ENCODE measurements at places on chromosomes 1 and 21.

DNA sequence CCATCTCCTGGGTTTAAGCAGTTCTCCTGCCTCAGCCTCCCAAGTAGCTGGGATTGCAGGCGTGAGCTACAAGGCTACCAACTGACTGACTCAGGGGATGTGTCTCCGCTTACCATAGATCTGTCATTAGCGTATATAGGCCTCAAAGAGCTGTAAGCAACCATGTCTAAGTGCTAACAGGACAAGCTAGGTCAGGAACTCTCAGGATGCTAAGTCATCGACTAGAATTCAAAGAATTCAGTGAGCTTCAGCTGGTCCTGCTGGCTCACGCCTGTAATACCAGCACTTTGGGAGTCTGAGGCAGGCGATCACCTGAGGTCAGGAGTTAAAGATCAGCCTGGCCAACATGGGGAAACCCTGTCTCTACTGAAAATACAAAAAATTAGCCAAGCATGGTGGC lies 29.5 kb downstream of the CAPN2 start:
- DNase-seq: no peak

DNA sequence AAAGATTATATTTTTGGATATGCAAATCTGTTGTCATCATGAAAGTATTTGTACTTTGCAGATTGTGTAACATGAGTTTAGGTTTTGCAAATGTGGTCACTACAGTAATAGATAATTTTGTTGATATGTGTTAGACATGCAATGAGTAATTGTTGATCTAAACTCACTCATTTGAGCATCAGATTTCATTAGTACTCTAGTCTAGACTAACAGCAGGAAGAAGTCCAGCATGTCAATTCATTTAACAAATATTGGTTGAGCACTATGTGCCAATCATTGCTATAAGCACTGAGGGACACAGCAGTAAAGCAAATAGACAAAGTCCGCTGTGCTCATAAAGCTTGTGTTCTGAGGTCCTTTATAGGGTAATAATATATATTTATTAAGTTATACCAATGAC lies 350.0 kb downstream of the USP25 start:
- no peak for DNase-seq

- DNase-seq: no peak
Observed at GRCh38 chr1:204288021-204288588, 71.6 kb downstream of the PLEKHA6 start.

- DNase-seq: no peak
Observed at GRCh38 chr1:94379615-94380014, 38.6 kb upstream of the ABCD3 start.

DNA sequence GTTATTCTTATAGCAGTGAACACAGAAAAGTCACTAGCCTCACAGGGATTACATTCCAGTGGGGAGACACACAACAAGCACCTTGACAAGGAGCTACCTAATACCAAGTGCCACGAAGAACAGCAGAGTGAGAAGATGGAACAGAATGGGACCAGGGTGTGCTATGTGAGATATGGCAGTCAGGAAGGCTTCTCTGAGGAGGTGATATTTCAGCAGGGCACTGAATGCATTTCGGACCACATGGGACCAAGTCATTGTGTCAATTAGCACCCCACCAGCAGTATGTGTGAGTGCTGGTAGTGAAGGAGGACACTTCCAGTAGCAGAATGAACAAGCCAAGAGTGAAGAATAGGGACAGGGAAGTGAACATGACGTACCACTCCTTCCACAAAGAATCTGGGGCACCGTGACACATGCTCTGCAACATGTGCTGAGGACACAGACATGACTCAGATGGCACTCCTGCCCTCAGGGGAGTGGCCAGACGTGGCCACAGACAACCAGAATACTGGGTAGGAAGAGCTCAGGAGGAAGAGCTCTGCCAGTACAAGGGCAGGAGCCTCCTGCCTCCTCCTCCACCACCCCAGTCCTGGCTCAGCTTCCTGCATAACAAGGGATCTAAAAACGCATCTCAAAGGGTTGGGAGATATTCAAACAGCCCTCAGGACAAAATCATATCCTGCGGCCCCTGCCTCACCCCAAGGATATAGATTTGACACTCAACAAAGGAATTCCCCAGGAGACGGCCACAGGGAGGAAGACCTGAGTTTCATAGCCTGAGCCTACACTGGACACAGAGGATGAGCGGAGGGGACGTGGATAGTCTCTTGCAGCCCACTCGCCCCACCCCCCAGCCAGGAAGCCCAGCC lies 102.5 kb downstream of the TRABD2B start:
- DNase-seq: no peak

- no peak for DNase-seq
Observed at GRCh38 chr1:24996983-24997893, 67.2 kb upstream of the RUNX3 start.

- no peak for DNase-seq
Observed at GRCh38 chr1:50973875-50974617, 4.0 kb downstream of the CDKN2C start.

DNA sequence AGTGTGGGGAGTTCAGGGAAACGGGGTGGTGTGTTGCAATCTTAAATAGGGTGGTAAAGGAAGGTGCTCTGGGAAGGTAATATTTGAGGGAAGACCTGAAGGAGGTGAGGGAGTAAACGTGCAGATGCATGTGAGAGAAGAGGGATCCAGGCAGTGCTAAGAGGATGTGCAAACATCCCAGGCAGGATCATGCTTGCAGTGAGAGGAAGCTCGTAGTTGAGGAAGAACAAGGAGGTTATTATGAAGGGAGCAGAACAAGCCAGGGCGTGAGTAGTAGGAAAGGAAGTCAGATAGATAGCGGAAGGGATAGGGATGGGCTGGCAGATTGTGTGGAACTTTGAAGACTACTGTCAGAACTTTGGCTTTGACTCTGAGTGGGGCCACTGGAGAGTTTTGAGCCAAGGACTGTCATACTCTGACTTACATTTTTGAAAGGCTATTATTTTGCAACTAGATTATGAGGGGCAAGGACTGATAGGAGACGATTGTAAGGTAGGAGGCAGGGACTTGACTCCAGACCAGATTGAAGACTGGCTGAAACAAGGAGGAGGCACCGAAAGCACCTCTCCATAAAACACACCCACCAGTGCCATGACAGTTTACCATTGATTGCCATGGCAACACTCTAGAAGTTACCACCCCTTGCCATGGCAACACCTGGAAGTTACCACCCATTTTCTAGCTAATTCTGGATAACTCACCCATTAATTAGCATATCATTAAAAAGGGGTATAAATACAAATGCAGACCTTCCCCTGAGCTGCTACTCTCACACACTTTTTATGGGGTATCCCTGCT lies 67.0 kb downstream of the XCL2 start:
- DNase-seq: no peak

DNA sequence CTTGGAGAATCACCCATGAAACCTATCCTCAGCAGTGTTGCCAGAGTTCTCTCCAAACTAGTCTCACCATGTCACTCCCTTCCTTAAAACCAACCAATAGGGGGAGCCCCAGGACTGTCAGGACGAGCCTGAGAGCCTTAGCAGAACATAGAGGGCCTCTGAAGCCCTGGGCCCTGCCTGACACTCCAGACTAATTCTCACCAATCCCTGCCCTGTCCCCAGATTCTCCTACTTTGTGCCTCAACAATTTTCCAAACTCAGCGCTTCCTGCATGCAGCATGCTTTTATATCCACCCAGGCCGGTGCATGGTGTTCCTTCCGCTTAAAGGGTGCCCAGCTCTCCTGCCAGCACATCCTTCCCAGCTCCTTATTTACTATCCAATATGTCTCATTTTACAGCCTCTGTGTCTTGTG lies 42.7 kb downstream of the HSD3B1 start:
- peak; percentile 72 for DNase-seq

DNA sequence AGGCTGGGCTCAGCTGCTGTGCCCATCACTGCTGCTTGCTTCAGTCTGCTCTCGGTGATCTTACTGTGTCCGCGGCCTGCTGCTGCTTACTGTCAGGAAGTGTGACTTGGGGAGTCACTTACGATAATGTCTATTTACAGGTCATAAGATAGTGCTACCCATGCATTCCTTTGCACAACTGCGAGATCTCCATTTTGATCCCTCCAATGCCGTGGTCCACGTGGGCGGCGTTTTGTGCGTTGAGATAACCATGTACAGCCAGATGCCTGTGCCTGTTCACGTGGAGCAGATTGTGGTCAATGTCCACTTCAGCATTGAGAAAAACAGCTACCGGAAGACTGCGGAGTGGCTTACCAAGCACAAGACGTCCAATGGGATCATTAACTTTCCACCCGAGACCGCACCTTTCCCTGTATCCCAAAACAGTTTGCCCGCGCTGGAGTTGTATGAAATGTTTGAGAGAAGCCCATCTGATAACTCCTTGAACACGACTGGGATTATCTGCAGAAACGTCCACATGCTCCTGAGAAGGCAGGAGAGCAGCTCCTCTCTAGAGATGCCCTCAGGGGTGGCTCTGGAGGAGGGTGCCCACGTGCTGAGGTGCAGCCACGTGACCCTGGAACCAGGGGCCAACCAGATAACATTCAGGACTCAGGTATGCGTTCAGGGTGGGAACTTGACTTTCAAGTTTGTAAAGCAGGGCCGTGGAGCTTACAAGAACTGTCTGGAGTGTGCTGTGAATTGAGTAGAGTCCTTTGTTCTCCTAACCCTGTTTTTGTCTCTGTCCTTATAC lies 24.4 kb upstream of the PWP2 start:
- no peak for DNase-seq

DNA sequence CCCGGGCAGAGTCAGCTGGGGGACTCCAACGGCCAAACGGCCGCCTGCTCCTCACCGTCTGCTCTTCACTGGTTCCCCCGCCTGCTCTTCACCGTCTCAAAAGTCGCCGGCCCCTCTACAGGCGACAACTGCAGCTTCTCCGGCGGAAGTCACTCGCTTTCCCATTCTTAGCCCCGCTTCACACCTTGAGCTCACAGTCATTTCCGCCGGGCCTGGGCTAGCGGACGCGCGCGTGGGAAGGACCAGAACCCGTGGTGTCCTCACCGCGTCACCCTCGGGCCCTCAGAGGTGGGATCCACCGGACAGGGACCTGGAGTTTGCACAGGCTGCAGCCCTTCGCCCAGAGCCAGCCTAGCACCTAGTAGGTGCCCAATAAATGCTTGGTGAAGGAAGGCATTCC lies 27.9 kb upstream of the HJV start:
- no peak for DNase-seq

DNA sequence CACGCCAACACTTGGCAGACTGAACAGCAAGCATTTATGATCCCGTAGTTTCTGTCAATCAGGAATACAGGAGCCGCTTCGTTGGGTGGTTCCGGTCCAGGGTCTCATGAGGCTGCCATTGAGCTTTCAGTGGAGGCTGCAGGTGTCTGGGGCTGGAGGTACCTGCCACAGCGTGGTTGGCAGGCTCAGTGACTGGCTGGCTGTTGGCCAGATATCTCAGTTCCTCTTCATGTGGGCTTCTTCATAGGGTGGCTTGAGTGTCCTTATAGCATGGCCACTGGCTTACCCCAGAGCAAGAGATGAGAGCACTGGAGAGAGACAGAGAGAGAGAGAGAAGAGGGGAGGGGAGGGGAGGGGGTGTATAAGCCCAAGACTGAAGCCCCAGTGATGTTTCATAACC lies 29.3 kb downstream of the PIK3CD start:
- no peak for DNase-seq

- no peak for DNase-seq
Observed at GRCh38 chr21:37193676-37194075, 73.5 kb downstream of the VPS26C start.

All from left forelimb (tissue), 1 donor.